ENCODE measurements at places on chromosomes 1 and 21.

GRCh38 chr1:236762410-236762809, 32.7 kb upstream of the MTR start:
- DNase-seq: no peak

DNA sequence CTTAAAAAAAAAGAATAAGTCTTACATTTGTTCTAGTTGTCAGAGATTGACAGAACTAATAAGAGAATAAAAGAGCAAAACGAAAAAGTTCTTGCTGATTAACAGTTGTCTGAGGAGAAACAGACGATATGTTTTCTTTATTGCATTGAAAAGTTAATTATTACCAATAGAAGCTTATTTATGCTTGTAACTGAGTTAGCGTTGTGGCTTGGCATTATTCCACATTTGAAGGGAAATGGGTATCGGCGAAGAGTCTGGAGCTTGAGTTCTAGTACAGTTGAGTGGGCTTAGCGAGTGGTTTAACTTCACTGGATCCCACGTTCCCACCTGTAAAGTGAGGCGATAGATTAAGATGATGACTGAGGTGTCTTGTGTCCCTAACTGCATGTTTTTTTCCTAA, 109.0 kb downstream of the SDCCAG8 start:
- no peak for DNase-seq

GRCh38 chr1:40662151-40662550, 3.3 kb downstream of the RIMS3 start:
- DNase-seq: no peak

- no peak for DNase-seq
Measured at GRCh38 chr1:6731905-6732304, 30.3 kb upstream of the DNAJC11 start.

- peak; percentile 34 for DNase-seq
Measured at GRCh38 chr1:114330451-114330983, 176.8 kb upstream of the SYT6 start.

GRCh38 chr1:98849969-98850636, 154.6 kb downstream of the PLPPR5 start:
- no peak for DNase-seq

DNA sequence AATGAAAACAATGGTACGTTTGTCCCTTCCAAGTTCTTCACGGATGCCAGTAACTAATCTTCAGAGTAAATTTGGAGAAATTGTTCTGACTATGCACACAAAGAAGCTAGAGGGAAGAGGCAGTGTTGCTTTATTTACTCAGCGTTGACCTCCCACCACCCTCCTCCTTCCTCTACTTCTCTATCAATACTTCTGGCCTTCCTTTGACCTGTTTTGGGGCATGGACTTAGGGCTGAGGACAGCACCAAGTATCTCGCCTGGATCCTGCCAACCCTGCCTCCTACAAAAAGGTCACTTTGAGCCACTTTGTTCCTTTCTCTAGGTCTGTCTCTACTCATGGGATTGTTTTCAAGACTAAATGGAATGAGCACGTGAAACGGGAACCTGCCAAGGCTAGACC, 282.6 kb downstream of the DSCAM start:
- DNase-seq: no peak

DNA sequence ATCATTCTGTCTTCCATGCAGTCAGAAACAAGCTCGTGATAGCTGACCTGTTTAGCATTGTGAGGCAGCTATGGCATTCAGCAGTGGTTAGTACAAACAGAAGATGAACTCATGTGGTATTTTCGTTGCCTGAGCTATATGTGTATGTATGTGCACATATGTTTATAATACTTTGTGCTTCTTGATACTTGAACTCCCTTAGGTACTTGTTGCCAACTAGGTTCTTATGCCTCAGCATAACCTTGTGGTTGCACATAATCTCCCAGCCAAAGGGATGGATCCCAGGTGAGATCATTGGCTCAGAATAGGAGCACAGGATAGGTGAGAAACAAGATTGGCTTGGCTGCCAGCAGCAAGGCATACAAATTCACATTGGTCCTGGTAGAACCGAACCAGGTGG, 86.1 kb downstream of the VPS26C start:
- DNase-seq: no peak

DNA sequence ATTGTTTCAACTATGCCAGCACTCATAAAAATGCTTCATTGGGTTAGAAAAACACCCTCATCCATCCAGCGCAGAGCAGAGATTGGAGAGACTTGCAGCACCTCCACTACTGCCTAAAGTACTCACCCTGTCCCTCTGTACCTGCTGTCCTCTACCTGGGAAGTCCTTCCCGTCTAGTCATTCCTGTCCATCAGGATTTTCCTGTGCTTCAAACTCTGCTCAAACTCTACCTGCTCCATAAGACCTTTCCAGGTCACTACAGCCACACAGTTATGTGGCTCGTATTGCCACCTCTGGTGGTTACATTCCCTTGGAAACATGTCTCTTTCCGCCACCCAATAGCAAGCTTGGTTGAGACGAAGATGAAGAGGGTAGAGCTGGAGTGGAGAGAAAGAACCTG, 7.2 kb downstream of the OVGP1 start:
- DNase-seq: no peak

GRCh38 chr1:99643021-99643779, 2.7 kb upstream of the PALMD start:
- DNase-seq: no peak

DNA sequence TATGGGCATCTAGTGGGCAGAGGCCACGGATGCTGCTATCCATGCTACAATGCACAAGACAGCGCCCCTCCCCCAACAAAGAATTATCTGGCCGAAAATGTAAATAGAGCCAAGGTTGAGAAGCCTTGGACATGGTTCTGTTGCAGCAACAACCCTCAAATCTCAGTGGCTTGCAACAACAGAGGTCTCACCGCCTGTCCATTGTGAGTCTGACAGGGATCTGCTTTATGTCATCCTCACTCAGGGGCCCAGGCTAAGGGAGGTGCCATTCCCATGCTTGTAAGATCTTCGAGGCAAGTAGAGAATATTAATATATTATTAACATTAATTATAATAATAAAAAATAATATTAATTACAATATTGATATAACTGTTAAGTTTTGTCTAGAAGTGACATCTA, 9.5 kb upstream of the PITHD1 start:
- DNase-seq: no peak

DNA sequence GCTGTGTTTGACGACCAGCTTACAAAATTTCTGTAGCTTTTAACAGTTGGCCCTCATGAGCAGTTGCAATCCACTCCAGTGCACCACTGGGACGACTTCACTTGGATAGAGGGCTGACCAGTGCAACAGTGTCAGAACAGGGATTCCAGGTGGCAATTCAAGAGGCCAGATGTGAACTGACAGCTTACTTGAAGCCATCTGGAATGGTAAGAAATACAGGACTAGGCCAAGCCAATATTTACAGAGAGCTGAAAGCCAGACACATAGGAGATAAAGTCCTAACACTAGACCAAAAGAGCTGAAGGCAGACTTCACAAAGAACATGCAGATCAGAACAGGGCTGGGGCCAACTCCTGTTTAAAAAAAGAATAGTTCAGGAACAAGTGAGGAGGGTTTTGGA, 93.5 kb upstream of the NFIA start:
- no peak for DNase-seq

GRCh38 chr1:94332952-94333351, 85.2 kb upstream of the ABCD3 start:
- no peak for DNase-seq

DNA sequence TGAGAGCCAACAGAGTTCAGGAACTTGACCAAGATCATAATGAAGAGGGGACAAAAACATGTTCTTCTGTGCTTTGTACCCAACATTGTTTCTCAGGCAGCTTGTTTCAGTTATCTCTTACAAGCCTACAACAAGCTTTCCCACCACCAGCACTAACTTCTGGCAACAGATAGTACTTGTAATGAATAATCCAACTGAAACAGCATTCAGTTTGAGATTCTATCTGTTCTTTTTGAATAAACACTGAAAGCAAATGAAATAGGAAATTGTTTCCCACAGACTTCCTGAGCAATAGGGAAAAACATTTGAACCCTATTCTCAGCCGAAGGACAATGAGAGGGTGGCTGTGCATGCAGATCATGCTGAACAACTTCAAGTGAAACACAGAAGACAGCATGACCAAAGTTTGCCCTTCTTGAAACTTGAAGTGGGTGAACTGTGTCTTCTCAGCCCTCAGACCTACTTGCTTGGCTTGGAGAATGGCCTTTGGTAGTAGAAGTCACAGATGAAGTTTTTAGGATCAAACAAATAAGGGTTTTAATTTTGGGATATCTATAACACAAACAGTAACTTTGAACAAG, 11.2 kb upstream of the HOOK1 start:
- DNase-seq: no peak

- no peak for DNase-seq
Measured at GRCh38 chr1:225917536-225917935, 6.5 kb downstream of the PYCR2 start.

- no peak for DNase-seq
Measured at GRCh38 chr1:220281159-220281574, 8.9 kb upstream of the RAB3GAP2 start.

- no peak for DNase-seq
Measured at GRCh38 chr1:7767176-7767575, 3.9 kb upstream of the VAMP3 start.

DNA sequence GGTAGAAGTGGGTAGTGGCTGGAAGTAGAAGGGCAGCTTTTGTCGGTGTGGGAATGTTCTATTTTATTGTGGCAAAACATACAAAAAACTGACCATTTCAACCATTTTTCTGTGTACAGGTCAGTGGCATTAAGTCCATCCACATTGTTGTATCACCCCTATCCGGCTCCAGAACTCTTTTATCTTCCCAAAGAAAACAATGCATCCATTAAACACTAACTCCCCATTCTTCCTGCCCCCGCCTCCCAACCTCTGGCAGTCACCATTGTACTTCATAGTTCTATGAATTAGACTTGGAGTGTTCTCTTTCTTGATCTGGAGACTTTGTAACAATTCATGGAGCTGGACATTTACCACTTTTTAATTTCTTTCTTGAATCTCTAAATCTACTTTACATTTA, 55.7 kb downstream of the DEGS1 start:
- no peak for DNase-seq

DNA sequence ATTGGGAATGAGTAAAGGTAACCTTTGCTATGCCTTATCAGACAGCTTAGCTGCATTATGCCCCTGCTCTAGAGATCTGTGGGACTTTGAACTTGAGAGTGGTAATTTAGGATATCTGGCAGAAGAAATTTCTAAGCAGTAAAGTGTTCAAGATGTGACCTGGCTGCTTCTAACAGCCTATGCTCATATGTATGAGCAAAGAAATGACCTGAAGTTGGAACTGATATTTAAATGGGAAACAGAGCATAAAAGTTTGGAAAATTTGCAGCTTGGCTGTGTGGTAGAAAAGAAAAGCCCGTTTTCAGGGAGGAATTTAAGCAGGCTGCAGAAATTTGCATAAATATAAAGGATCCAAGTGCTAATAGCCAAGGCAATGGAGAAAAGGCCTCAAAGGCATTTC, 90.4 kb downstream of the HHIPL2 start:
- no peak for DNase-seq

- DNase-seq: no peak
Measured at GRCh38 chr1:225155555-225155954, 226.1 kb downstream of the DNAH14 start.

GRCh38 chr21:44748621-44749020, 37.2 kb upstream of the TSPEAR start:
- DNase-seq: no peak

GRCh38 chr1:110221119-110221518, 11.0 kb downstream of the KCNC4 start:
- DNase-seq: no peak

DNA sequence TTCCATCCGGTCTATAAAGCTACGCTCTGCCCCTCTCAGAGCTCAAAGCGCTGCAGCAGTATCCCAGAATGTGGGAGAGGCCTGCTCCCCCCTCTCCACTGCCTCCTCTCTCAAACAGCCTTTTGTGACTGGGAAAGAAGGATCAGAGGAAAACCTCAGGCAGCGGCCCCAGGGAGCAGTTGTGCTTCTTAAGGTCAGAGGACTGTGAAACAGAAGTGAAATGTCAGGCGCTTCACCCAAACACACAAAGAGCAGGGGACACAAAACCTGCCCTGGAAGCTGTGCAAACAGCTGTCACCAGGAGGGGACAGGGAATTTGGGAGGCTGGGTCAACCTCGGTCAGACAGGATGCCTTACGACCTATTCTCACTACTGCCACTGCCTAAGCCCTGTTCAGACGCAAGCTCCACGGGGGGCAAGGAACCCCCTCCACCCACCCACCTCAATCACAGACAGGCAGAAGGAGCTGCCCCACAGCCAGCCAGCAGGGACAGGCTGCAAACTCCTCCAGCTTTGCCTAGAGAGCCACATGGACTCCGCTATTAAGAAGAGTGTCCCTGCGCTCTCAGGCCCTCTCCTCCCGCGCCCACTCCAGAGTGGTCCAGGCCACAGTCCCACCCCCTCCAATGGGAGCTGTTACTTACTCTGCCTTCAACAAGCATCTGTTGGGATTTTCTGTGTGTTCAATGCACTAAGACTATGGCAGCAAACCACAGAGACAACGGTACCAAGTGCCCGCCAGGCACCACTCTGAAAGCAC, 14.6 kb downstream of the SSBP3 start:
- no peak for DNase-seq

GRCh38 chr1:229714964-229715603, 89.0 kb downstream of the URB2 start:
- no peak for DNase-seq

- peak; percentile 69 for DNase-seq
Measured at GRCh38 chr1:28877132-28877781, 37.1 kb upstream of the EPB41 start.

GRCh38 chr21:44571296-44571695, 2.2 kb upstream of the KRTAP10-4 start:
- DNase-seq: no peak

DNA sequence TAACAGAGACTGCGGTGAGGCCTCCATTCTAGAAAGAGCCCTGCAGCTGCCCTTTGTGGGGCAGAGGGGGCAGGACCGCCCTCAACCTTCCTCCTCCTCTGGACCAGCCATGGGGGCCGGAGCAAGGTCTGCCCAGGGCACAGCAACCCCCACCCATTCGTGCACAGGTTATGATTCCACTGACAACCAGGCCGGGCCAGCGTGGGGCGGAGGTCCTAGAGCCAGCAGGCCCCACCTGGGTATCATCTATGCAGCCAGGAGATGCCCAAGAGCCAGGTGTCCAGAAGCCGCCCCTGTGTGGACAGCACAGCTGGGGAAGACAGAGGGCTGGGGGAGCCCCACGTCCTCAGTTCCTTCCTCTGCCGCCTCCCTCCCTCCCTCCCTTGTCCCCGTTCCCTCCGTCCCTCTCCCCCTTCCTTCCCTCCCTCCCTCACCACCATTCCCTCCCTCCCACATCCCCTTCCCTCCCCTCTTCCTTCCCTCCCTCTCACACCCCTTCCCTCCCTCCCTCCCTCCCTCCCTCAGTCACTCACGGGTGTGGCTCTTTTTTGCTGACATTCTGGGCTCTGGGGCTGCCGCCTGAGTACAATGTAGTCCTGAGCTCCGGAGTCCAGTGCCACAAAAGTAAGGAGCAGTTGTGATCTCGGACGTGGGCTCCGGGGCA, 12.3 kb downstream of the RNF223 start:
- DNase-seq: no peak

- DNase-seq: no peak
Measured at GRCh38 chr1:208084220-208084619, 160.0 kb downstream of the PLXNA2 start.

- no peak for DNase-seq
Measured at GRCh38 chr1:114224196-114224907, 70.7 kb upstream of the SYT6 start.

GRCh38 chr1:232367293-232367692, 262.6 kb downstream of the SIPA1L2 start:
- DNase-seq: no peak

- peak; percentile 7 for DNase-seq
Measured at GRCh38 chr21:42684109-42684916, 30.9 kb downstream of the PDE9A start.

Data from stimulated activated naive CD4-positive, alpha-beta T cell (primary cell).